ENCODE measurements at places on chromosomes 16 and 17.

DNA sequence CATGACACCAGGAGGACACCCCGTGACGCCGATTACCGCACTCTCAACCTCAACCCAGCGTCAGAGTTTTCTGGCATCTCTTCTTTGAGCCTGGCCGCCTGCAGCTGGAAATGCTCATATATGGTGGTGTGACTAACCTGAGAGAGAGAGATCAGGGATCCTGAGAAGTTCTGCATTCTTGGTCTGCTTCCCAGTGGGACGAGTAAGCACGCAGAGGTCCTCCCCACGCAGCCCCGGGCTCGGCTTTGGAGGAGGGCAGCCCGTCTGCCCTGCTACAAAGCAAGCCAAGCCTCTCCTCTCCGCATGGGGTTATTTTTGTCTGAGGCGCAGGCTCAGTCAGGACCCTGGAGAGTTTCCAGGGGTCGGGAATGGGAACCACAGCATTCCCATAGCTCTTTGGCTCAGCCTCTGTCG, 16.5 kb downstream of the CRISPLD2 start:
- no peak for DNase-seq

- DNase-seq, result no peak
These were observed 37.1 kb upstream of the NOL11 start for GRCh38 chr17:67680445-67681224.

- DNase-seq, result no peak
These were observed 26.6 kb upstream of the KRT17 start for GRCh38 chr17:41650794-41651624.

DNA sequence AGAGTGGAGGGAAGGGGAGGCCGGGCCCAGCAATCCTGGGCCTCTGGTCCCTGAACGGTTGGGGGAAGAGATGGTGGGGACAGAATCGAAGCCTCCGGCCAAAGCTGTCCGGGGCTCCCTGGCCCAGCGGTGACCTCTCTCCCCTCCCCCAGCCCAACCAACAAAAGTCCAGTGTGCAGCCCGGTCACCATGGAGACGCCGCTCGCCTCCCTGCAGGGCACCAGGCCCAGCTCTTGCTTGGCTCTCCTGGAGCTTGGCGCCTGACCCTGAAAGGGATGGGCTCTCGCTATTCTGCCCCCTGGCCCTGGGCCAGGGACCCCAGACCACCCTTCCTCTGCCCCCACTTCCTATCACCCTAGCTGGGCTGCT, 1.3 kb downstream of the METRN start:
- no peak for DNase-seq

DNA sequence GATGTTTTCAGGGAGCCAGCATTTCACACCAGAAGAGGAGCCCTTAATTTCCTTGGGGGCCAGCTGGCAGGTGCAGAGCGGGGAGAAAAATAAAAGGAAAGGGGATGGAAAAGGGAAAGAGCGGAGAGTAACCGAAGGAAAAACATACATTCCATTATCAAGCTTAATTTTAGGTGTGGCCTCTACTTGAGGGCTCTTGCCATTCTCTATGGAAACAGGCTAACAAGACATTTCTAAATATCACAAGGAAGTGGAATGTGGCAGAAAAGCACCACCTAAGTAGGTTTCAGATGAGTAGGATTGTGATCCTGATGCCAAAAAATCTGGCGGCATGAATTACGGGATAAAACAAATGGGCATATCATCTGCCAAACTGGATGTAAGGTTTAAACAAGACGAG, 970 bp upstream of the DYNC1LI2 start:
- no peak for DNase-seq

- no peak for DNase-seq
These were observed 7.3 kb upstream of the SLX4 start for GRCh38 chr16:3618769-3619141.

DNA sequence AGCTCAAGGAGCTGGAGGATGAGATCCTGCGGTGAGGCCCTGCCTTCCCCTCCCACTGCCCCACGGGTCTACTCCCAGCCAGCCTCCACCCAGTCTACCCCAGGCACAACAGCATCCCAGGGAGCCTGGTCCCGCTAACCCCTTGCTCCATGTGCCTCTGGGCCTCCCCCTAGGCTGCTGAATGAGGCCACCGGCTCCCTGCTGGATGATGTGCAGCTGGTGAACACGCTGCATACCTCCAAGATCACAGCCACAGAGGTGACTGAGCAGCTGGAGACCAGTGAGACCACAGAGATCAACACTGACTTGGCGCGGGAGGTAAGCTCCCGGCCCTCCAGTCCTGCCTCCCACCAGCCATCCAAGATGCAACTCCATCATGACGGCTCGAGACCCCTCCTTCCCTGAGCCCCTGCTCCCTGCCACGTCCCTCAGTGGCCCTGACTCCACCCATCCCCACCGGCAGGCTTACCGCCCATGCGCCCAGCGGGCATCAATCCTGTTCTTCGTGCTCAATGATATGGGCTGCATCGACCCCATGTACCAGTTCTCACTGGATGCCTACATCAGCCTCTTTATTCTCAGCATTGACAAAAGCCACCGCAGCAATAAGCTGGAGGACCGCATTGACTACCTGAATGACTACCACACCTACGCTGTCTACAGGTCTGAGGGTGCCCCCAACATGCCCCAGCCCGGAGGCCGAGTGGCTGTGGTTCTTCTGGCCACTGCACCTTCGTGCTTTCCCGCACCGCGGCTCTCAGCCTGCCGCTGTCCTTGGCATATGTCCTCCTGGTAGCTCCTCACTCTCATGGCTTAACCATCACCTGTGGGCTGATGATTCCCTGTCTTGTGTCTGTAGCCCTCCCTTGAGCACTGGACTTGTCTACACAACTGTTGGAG, 15.0 kb upstream of the KDM6B start:
- no peak for DNase-seq

DNA sequence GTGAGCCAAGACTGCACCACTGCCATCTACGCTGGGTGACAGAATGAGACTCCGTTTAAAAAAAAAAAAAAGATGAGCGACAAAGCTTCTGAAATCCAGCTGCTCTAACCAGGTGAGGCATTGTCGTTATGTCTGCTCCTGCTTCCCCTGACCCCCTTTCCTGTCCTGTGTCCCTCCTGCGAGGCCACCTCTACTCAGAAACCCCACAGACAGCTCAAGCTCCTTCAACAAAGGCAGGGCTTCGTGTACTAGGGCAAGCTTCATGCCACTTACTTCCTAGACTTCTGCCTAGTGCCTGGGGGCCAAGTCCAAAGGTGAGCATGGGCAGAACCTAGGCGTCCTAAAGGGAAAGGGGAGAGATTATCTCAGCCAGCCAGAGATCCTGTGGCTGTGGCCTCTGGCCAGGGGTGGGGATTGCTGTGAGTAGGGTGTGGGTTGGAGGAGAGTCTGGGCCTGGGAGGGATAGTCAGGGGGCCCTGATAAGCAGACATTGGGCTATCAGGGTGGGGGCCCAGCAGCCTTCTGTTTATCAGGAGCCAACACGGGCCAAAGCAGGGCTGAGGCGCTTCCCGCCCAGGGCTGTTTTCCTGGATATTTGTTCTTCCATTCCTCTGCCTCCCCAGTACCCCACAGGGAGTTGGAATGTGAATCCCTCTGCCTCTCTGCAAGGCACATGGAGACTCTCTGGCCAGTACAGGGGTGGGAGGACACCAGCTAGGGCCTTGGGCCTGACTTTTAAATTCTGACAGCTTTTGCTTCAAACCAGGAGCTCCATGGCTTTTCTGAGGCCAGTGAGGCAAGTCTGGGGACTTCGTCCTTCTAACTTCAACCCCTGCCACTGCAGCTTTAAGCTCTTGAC, 10.4 kb downstream of the ERAL1 start:
- DNase-seq, result no peak

GRCh38 chr16:1377406-1378010, 25.8 kb downstream of the GNPTG start:
- no peak for DNase-seq

GRCh38 chr16:17963185-17963836, 373.2 kb downstream of the NPIPA8 start:
- DNase-seq, result no peak

DNA sequence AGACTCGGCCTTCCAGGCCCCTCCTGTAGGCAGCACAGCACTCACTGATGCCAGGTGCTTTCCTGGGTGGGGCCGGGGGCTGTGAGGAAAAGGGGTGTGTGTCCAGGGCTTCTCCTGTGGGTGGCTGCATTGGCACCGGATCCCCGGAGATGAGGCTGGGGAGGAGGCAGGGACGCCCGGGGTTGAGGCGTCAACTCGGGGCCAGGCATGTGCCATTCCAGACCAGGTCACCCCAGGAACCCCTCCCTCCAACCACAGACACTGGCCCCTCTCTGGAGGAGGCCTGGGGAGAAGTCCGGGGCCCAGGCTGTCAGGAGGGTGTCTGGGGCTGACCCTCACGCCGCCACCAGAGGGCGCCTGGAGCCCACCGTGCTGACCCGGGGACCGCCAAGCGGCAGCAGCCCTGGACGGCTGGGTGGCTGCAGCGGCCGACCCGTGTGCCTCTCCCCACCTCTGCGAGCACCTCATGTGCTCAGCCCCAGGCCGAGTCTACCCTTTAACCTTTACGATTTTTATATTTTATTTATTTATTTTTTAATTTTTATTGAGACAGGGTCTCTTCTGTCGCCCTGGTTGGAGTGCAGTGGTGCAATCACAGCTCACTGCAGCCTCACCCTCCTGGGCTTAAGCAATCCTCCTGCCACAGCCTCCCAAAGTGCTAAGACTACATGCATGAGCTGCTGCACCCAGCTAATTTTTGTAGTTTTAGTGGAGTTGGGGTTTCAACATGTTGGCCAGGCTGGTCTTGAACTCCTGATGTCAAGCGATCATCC, 3.2 kb upstream of the METRN start:
- DNase-seq, result no peak

DNA sequence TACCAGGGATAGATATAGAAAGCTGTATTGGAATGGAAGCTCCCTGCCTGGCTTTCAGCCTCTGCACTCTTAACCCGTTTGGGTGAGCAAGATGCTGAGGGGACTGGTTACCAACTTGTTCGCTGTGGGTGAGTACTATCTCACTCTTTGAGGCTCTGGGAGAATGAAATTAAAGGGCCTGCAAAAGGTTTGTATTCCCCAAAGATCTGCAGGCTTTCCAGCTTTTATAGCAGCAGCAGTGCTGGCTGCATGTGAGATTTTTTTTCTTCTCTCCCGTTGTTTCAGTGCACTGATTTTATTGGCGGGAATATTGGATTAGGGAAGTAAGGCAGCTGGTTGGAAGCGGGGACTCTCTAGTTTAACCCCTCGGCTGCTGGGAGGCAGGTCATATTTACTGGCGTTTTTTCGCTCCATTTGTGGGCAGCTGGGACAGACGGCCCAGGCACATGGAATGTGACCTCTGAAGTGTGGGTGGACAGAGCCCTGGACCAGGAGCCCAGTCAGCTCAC, 30.9 kb downstream of the C17orf75 start:
- DNase-seq, result no peak

GRCh38 chr16:58102665-58103392, 26.4 kb downstream of the CFAP20 start:
- no peak for DNase-seq

GRCh38 chr16:66953462-66954096, 7.5 kb upstream of the CES3 start:
- no peak for DNase-seq

DNA sequence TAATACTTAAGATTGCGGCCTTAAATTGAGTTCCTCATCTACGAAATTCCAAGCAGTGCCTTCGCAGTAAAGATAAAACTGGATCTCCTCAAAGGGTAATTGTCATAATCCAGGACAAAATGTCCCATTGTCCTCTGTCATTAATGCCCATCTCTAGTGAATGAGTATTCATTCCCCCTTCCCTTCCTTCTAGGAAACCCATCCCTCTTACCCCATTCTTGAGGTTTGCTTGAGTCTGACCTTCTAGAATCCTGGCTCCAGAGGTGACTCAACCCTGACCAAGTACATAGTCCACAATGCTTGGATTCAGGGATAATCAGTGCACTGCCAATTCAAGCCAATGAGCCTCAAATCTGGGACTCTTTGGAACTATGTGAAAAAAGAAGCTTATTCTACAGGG, 47.0 kb upstream of the MAF start:
- DNase-seq, result no peak

DNA sequence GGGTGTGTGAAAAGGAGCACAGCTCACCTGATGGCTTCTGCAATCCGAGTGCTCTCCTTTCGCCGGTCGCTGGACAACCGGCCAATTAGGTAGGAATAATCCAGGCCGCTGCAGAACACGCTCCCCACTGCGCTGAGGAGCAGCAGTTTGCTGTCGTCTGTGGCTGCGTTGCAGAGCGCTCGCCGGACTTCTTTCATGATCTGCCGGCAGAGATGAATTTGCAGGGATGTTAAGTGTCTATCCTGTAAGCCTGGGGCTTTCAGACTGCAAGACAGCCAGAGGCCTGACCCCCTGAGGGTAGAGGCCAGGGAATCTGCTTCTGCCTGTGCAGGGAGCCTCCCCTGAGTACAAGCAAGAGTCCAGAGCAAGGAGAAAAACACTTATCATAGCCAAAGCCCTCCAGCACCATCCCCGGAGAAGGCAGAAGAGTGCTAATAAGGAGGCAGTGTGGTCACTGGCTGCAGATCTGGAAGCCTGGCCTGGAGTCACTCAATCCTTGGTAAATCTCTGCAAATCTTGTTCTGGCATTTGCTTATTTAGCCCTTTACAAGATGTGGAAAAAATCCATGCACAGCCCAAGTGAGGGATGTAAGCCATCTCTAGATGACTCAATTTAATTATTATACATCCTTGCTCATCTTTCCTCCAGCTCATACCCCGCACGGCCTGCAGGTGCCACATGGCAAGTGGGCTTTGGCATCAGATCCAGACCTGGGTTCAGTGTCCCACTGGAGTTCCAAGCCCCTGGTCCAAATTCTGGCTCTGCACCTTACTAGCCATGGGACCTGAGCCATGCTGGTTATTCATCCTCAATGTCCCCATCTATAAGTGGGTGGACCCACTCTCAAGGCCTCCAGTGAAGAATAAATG, 80.2 kb downstream of the DYNLRB2 start:
- no peak for DNase-seq

DNA sequence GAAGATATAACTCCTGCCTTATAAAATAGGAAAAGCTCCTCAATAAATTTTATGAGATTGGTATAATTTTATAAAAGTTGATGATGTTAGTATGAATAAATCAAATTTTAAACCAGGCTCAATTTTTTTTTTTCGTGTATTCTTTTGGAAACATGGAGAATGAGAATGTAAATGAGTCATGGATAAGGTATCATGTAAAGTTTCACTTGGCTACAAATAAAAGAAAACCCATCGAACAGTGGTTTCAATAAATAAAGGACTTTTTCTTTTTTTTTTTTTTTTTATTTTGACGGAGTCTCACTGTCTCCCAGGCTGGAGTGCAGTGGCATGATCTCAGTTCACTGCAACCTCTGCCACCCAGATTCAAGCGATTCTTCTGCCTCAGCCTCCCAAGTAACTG, 67.3 kb downstream of the PHKB start:
- DNase-seq, result no peak

DNA sequence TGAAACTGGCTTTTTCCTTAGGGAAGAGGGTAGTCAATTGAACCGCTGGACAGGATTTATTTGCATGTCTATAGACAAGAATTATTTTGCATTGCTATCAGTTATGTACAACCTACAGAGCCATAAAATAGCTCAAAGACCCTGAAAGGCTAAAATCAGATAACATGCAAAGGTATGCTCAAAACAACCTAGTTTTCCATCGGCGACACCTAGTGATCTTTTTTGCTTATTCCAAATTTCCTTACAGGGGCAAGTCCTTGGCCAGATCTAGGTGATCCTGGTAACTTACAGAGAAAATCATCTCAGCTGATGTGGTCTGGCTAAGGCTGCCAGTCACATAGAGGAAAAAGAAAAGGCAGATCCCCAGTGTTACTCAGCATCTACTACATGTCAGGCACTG, 141.2 kb upstream of the RPL38 start:
- no peak for DNase-seq

GRCh38 chr17:39777534-39778365, 40.0 kb downstream of the GRB7 start:
- DNase-seq, result no peak

- no peak for DNase-seq
These were observed 26.4 kb downstream of the NUP85 start for GRCh38 chr17:75231741-75232464.
